ENCODE measurements at places on chromosomes 7 and 10.

DNA sequence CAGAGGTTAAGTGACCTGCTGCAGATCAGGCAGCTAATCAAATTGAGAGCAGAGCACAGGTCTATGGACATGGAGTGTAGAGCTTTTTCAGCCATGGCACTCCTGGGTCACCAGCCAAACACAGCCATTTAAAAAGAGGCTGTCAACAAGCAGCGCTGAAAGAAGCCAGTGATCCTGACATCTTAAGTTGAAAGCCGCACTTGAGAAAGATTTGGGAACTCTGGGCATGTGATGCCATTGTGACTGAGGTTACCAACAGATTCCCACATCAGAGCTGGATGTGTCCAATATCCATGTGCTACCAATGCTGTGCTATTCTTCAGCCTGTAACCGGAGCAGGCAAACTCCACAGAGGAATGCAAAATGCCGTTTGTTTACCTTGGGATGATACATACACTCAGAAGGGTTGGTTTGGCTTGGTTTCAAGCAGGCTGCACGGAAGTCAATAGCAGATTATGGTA, 56.2 kb upstream of the ABLIM1 start:
- no peak for DNase-seq

GRCh38 chr7:43377196-43377960, 205.5 kb upstream of the STK17A start:
- no peak for DNase-seq

DNA sequence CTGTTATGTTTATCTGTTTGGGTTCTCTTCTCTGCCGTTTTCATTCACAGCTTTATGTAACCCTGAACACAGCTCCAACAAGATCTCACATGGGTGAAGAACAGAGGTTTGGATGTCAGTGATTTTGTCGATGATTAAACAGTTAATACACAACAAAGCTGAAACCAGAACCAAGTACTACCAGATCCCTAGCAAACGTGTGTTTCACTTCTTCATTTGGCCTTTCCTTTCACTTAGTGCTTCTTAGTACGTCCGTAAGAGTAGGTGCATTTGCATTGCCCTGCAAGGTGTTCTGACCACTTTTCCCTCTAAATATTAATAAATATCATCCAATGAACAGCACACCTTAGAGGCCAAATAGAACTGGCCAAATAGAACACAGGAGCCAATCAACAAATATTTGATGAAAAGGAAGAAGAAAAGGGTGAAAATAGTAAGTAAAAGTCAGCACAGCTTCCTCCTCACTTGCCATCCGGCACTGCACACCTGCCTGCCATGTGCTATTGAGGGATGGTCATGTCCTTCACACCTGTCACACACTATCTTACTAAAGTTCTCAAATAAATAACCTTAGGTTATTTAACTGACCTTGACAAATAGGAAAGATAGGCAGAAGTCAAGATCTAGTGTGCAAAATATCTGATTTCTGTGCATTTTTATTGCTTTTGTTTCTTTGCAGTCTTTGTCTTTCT, 252.6 kb upstream of the ANKRD30A start:
- no peak for DNase-seq

DNA sequence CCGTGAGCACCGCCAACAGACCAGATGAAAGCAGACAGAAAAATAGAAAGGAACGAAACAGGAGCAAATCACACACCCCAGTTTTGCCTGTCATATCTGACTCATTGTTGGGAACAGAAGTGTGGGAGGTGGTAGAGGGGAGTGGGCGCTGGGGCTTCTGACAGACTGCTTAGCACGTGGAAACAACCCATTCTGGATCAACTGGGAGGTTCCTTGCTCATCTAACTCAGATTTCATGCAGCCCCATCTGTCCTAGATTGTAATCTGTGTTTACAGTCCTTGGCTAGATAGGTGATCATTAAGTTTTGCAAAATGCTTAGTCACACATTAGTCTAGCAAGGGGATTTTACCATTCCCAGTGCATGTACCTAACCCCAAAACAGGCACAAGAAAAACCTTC, 154.1 kb downstream of the NRP1 start:
- no peak for DNase-seq

- no peak for DNase-seq
These were observed 58.0 kb downstream of the CREM start for GRCh38 chr10:35184527-35185171.

- no peak for DNase-seq
These were observed 325.9 kb downstream of the GFRA1 start for GRCh38 chr10:115947104-115947503.

GRCh38 chr10:60527676-60528075, 138.0 kb upstream of the ANK3 start:
- DNase-seq, result no peak

DNA sequence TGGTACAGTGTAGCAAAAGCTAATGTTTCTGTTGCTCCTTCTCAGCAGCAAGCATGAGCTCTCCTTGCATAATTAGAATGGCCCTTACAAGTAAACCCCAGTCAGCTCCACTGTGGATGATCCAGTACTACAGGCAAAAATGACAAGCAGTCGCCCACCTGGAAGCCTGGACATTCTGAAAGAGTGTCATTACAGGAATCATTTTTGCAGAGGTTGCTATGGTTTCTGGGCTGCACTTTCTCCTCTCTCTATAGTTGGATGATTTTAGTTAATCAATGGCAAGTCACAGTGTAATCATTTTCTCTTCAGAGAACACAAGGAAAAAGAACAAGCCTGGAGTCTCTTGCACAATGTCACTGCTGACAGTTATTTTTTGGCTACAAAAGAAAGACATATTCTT, 102.9 kb upstream of the MYO3A start:
- DNase-seq, result no peak

GRCh38 chr10:93216341-93216985, 142.8 kb downstream of the CYP26A1 start:
- DNase-seq, result no peak

DNA sequence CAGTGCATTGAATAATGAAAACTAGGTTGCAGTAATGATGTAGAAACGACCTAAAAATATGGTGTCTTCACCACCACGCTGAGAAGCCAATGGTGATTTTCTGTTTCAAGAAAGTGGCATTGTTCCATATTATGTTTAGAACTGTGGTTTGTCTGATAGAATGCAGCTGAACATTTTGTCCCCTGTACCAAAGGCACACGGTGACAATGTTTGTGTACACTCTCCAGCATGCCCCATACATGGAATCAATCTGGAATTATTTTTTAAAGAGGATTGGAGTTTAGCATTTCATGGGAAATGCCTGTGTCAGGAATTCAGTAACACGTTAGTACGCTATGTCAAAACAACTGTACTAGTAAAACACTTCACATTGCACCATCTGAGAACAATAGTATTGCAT, 237.4 kb upstream of the AUTS2 start:
- DNase-seq, result no peak

DNA sequence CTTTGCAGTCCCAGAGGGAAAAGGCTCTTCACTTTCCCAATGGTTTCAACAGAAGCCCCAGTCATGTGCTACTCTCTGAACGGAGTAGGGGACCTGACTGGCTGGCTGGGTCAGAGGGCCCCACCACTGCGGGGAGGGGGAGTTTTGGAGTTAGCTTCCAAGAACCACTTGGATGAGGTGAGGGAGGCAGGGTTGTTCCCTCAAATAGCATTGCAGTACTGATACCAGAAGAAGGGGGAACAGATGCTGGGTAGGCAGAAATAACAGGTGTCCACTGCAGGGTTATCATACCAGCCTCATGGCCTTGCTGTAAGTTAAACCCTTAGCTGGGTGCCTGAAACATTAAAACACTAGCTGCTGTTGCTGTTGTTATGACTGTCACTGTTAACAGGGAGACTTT, 131.3 kb downstream of the UBE2H start:
- DNase-seq, result no peak
